ENCODE measurements at places on chromosomes 2 and 18. TPM values are rescaled to one million over a fixed set of nuclear protein-coding genes. Genes with fewer than 3 reads are reported as not detected.

DNA sequence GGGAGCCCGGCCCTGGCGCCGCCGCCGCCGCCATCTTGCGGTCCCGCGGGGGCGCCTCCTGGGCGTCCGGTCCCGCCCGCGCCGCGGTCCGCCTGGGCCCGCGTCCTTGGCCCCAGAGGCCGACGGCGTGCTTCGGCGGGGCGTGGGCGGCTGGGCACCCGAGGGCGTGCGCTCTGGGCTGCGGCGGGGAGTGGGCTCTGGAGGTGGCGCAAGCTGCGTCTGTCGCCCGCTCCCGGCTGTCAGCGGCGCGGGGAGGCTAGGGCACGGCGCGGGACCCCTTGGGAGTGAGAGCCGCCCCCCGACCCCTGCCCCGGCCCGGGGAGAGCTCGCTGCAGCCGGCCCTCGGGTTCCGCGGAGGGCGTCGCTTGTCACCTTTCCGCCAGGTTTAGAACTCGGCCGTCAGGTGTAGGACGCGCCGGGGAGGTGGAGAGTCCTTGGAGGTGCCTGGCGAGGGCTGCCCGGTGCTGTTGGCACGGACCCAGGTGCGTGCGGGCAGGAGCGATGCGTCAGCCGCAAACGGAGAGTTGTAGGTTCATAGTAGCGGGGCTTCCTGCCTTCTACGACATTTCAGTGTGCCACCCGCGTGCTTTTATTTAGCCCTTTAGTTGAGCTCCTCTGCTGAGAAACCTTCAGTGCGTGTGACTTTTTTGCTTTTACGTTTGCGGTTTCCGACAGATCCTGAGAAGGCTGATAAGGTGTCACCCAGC is 921 bp downstream of the VAPA start:
- DNase-seq: peak; percentile 85

- DNase-seq: no peak
These were observed 425 bp upstream of the SALL3 start for GRCh38 chr18:78979056-78979729.

CNDP1 gene
- under 0.01 TPM for total RNA-seq

DUSP19 gene
- 1.0 TPM for total RNA-seq

GRCh38 chr2:23550553-23550952 is 165.6 kb downstream of the KLHL29 start:
- no peak for DNase-seq

DNA sequence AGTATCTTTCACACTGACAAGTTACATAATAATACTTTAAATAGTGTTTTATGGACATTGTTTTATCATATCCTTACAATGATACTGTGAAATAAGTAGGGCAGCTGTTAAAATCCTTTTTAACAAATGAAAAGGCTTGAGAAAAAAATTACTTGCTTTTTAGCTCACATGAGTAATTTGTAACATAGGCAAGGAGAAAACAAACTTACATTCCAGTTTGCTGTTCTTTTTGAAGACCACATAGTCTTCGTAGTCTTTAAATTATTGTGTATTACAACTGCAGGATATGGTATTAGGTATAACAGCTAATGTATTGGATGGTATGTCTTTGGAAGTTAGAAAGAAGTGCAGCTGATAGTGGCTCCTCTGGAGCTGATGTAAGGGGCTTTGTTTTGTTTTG is 130.8 kb downstream of the COMMD1 start:
- DNase-seq: no peak

DNA sequence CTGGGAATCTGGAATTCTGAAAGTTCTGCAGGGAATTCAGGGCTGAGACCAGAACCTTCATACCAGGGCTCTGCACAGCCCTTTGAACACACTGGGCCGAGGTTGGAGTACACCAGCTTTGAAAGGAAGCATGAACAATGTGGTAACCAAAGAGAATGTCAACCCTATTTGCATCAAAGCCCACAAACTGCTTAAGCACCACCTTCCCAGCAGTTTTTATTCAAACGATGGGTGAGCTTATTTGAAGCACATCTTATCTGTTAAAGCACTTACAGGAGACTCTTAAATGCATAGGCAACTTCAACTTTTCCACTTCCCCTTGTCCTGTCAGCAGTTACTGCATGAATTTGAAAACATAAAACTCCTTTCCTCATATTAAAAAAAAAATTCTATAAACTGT is 96.6 kb downstream of the TXNL1 start:
- no peak for DNase-seq

TRAF3IP1 gene
- 18.1 TPM for total RNA-seq

CYTIP gene
- total RNA-seq: not detected

DNA sequence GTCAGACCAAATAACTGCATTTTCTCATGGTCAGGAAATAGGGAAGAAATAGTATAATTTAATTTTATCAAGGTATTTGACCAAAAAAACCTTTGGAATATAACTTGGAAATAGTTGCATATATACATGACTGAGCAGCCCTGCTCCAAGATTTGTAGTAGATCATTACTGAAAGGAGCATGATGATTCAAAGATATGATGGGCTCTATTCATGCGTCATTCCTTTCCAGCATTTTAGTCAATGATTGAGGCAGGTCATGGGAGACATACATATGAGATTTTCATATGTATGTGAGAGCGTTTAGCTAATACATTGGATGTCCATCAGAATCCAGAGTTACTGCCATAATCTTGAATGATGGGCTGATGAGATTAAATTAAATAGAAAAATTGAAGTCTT is 74.5 kb downstream of the CAB39 start:
- DNase-seq: no peak

DNA sequence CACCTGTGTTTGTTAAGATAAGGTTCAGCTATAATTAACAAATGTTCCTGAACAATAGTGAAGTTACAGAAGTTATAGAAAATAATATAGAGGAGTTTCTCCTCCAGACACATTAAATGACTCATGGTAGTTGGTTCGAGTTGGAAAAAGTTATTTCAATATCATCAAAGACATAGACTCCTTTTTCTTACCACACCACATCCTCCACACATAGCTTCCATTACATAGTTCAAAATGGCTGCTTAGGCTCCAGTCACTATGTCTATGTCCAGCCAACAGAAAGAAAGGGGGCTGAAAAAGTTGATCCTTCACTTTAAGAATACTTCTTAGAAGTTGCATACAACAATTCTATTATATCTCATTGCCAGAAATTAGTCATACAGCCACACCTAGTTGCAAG is 50.7 kb downstream of the DYNAP start:
- peak; percentile 8 for DNase-seq

SPDYA gene
- 1.2 TPM for total RNA-seq

SPATA3 gene
- total RNA-seq: not detected

GRCh38 chr2:46701152-46701551 is 214.5 kb downstream of the MCFD2 start:
- DNase-seq: peak; percentile 13

DNA sequence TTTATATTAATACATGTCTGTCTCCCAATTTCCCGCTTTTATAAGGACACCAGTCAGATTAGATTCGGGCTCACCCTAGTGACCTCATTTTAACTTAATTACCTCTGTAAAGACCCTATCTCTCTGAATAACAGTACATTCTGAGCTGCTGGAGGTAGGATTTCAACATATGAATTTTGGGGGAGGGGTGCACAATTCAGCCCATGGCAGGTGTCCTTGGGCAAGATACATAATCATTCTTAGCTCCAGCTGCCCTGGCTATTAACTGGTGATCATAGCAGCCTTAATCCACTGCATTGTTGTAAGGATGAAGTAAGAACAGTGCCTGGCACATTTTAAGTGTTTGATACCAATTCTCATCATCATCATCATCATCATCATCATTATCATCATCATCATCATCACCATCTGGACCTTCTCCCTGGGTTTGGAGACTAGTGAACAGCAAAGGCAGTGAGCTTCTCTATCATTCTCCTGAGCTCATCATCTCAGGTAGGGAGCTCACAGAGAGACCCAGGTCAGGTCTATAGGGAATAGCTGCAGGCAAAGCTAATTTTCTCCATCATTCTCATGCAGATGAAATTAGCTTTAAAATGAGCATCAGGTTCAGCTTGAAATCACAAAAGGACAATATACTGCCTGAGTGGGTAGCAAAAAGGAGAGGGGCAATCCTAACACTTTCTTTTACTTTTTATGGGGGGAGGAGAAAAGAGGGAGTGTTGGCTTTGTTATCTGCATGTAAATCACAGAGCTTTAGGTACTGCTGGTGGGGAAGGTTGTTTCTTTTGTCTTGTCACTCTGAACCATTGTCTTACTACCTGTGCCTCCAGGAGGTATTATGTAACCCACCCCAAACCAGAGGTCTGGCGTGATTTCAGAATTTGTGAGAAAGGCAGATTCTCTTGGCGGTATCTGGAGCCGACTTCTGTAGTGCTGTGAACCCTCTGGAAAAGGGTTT is 125.5 kb upstream of the SPRED2 start:
- DNase-seq: no peak

DNA sequence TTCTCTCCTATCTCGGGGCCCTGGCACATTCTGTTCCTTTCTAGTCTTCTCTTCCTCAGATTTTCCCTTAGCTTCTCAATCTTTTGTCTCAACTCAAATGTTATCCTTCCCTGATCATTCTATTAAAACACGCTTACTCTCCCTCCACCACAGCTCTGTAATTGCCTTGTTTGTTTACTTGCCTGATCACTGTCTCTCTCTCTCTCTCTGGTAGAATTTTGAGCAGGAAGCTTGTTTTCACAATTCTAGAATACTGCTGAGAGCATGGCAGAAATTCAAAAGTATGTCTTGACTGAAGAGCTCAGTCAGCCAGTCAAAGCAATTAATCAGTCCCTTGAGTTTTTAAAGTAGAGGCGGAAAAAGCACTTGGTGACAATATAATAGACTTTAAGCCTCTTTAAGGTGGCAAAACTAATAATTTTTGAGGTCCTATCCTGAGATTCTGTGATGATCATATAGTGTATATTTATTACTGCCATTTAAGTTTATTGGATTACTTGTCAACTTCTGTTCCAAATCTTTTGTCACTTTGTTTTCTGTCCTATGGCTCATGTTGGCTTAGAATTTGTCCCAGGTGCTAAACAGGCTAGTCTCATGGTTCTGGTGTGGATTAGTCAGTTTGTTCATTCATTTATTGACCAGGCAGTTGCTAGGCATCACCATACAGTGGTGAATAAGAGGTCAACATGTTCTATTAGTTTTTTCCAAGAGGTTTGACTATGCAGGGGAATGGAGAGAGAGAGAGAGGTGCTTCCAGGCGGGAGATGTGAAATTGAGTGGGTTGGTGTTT is 2.3 kb downstream of the PSMD1 start:
- peak; percentile 62 for DNase-seq

CPLX4 gene
- not detected for total RNA-seq

DNA sequence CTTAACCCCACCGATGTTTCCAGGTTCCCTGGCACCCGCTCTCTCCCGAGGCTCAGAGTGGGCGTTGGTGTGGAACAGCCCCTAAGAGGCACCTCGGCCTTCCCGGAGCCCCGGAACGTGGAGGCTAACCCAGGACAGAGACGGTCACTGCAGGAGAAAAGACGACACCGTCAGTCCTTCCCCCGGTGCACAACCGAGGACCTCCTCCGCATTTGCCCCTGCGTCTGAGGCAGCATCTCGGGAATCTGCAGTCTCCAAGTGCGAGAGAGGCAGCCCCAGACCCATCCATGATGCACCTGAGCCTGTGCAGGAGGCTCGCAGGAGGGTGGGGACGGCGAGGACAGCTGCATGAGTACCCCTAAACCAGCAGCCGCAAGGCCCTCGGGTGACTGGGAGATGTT is 204.9 kb upstream of the SALL3 start:
- no peak for DNase-seq

DNA sequence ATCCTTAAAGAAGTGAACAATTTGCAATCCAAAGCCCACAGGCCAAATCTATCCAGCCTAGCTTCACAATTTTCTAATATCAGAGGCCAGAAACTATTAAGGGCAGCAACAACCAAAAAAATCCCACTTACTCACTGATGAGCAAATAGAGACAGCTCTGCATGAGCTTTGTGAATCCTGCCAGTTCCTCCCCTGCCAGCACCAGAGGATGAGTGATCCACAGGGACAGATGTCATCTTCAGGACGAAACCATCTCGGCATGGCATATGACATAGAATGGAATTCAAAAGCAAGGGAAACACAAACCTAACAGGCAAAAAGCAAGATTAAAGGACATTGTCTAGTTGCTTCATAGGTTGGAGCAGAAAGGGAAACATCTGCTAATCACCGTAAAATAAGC is 2.2 kb upstream of the DSC2 start:
- DNase-seq: peak; percentile 17

Data from mammary epithelial cell (primary cell).